Fibroblast of skin of right biceps (primary cell): ENCODE measurements at places on chromosomes 3 and 15.

DNA sequence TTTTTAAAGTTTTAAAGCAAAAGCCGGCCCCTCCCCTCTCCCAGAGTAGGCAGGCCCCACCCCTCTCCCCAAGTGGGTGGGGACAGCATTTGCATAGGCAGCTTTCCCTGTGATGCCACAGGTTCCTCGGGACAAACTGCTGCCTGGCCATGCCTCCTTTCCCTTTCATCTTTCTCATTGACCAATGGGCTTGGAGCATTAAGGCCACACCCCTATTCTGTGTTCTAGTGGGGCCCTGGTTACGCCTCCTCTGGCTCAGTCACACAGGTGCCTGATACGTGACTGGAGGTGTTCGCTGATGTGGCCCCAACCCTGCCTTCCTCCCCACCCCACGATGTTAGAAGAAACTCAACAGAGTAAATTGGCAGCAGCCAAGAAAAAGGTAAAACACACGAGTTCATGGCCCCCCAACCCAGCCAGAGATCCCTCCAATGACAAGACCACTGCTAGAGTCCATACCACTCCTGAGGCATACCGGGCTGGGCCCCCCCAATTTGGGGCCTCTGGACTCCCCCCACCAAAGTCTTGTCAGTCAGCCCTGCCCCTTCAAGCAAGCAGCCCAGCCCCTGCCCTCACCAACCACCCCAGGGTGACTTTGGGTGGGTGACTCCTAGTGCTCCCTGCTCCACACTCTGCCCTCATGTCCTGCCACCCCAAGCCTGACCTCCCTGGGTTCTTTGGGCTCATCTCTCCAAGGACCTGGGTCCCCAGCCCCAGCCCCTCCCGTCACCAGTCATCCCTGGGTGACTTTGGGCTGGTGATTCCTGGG lies 62.8 kb upstream of the CSPG4 start:
- peak; percentile 7 for DNase-seq

- DNase-seq, result no peak
Measured at GRCh38 chr3:14772533-14773138, 46.1 kb upstream of the FGD5 start.

DNA sequence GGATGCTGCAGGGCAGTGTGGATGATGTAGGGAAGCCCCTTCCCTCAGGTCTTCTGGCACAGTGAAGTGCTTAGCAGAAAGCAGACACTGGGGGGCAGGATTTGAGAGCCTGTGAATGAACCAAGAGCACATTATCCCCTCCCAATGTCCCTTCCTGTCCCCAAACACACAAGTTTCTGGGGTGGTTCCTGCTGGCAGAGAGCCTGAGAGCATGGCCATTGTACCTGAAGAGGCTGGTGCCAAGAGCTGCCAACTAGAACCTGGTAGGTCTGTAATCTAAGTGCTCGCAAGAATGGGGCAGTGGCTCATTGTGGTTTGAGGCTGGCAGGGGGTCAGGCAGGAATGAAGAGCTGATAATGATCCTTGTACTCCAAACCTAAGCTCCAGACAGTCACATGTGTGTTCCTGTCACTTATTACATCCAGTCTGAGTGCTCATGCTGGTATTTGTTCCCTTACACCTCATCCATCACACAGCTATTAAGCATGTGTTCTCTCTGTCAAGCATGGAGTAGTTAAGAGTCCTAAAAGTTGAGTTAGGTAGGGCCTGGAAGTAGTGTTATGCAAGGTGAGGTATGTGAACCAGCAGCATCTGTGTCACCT lies 6.7 kb upstream of the CCR1 start:
- no peak for DNase-seq

DNA sequence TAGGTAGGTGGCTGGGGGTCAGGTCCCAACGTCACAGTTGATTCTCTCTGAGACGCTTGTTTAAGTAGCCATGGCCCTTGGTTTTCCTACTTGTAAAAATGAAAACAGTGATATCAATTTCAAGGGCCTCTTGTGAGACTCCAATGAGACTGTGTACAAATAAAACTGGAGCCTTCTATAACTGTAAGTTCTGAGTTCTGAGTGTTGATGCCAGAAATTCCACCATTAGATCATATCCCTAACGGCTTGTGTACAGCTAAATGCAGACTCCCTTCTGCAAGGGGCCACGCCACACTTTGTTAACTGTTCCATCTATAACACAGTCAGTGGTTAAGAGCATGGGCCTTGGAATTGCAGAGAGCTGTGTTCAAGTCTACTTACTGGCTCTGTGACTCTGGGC lies 267.3 kb downstream of the TLE3 start:
- no peak for DNase-seq

DNA sequence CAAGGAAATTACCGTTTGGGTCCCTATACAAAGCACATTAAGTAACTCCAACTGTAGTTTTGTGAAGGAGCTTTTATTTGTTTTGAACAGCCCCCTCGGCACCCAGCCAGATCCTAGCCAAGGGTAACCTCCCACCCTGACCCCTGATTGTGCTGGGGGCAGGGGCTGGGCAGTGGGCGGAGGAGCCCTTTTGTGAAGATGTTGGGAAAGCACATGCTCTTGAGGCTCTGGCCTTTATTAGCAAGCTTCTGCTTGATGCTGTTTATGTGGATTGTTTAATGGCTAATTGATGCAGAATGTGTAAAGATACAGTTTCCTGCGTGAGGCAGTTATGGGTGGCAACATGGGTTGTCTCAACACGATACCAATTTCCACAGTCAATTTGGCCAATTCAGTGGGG lies 136.5 kb downstream of the MAP2K5 start:
- DNase-seq, result no peak
